Activated CD4-positive, alpha-beta T cell treated with anti-CD3 and anti-CD28 coated beads for 1 hour (primary cell): ENCODE measurements at places on chromosomes 16 and 17.

- no peak for DNase-seq
Observed at GRCh38 chr16:47577029-47577428, 115.9 kb downstream of the PHKB start.

GRCh38 chr17:69773081-69773480, 301.9 kb upstream of the KCNJ16 start:
- no peak for DNase-seq

- no peak for DNase-seq
Observed at GRCh38 chr16:74019612-74020011, 277.0 kb upstream of the PSMD7 start.

GRCh38 chr17:37079735-37080134, 131.0 kb downstream of the AATF start:
- no peak for DNase-seq

GRCh38 chr16:75250809-75251279, 580 bp downstream of the BCAR1 start:
- DNase-seq: no peak

GRCh38 chr16:88320947-88321634, 61.7 kb upstream of the ZNF469 start:
- no peak for DNase-seq

- DNase-seq: no peak
Observed at GRCh38 chr17:2223617-2223927, 80.0 kb downstream of the SMG6 start.

GRCh38 chr16:28496844-28497243, 2.4 kb downstream of the APOBR start:
- DNase-seq: no peak
